ENCODE measurements at places on chromosomes 4 and X.

GRCh38 chrX:133307094-133307493 is 88.9 kb upstream of the TFDP3 start:
- no peak for DNase-seq

DNA sequence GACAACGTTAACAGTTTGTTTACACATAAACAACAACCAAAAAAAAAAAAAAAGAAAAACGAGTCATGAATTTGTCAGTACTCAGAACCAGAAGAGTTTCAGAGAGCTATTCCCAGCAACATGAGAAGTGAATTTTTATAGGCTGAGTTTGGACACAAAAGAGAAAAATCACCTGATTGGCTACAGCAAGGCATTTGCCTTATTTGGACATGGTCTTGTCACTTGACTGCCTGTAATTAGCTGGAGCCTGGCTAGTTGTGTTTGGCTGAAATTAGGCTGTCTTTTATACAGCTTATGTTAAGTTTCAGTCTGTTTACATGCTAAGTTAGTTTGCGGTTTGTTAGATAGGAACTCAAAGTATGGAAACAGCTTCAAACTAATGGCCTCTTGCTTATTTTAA is 880 bp upstream of the TEX13A start:
- no peak for DNase-seq

GRCh38 chr4:19425146-19425545 is 826.6 kb upstream of the SLIT2 start:
- DNase-seq, result no peak

DNA sequence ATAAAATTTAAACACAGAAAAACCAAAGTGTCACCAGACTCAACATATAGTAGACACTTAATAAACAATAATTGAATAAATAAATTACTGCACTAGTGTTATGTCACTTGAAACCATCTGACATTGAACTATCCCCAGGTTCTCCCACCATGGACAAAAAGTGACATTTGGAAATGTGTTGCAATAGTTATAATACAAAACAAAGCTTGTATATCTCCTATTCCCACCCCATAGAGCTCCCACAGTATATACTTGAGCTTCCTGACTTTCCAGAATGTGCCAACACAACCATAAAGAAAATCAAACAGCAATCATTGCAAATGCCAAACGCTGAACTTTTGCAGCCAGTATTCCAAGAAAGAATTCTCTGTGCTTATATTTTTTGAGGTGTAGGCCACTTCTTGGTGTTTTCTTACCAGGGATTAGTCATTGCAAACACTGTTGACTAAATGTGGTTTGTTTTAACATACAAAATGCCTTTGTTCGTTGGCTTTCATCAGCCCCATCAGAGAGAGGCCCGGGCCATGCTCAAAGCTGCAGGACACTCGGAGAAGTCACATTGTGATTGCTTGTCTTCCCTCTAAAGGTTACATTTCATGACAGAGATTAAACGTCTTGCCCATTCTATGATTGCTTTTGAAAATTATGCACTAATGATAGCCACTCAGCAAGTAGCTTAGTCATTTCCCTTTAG is 33.8 kb downstream of the PPARGC1A start:
- no peak for DNase-seq

GRCh38 chr4:30950737-30951136 is 230.6 kb downstream of the PCDH7 start:
- no peak for DNase-seq

DNA sequence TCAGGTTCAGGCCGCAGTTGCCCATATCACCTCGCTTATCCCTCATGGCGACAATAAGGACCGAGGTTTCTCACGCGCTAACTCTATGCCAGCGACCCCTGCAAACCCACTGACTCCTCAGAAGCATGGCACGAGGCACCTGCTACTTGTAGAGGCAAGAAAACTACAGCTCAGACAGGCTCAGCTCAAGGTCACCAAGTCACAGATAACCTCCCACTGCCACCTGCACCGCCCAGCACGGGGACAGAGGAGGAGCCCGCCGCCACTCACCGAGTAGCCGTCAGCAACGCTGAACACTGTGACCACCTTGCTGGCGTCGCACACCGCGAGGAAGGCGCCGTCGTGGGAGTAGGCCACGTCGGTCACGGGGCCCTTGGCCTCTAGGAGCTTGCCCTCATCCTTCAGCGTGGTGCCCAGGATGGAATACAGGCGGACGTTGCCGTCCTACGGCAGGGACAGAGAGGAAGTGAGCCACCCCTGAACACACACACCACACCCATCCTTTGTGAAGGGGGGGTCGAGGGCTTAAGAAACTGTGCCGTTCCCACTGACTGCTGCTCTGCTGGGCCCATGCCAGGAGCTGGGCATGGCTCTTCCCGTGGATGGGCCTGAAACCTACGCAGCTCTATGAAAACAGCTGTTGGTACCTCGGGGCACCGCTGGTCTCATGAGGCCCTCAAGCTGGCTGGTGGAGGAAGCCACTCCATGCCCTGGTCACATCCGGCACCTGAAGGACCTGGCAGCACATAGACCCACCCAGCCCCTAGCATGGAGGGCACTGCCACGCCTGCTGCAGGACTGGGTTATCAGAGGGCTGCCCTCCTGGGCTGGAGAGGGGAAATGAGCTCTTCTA is 38.9 kb downstream of the WDR1 start:
- no peak for DNase-seq

- DNase-seq, result no peak
Measured at GRCh38 chr4:169723207-169723965, 34.4 kb downstream of the HPF1 start.

- peak; percentile 79 for DNase-seq
Measured at GRCh38 chr4:177441061-177441802, 1.0 kb downstream of the AGA start.

- DNase-seq, result no peak
Measured at GRCh38 chr4:177473991-177474390, 31.8 kb upstream of the AGA start.

DNA sequence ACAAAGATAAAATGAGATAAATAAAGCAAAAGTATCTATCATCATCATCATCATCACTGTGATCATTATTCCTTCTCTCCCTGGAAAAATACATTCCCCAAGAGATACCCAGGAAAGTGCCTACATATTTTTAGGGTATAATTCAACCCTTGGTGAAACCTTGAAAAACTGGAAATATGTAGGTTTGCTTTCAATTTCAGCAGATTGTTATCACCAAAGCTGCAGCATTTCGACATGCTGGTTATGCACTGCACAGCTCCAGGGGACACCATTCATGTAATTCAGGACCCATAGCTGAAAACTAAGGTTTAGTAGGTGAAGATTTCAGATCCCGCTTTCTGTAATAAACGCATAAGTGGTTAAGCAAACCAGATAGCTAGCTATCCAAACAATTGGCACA is 28.4 kb upstream of the FBXW7 start:
- no peak for DNase-seq

- DNase-seq, result no peak
Measured at GRCh38 chrX:14718403-14718802, 154.5 kb downstream of the FANCB start.

GRCh38 chr4:164931551-164932324 is 45.7 kb downstream of the TRIM61 start:
- DNase-seq, result no peak

DNA sequence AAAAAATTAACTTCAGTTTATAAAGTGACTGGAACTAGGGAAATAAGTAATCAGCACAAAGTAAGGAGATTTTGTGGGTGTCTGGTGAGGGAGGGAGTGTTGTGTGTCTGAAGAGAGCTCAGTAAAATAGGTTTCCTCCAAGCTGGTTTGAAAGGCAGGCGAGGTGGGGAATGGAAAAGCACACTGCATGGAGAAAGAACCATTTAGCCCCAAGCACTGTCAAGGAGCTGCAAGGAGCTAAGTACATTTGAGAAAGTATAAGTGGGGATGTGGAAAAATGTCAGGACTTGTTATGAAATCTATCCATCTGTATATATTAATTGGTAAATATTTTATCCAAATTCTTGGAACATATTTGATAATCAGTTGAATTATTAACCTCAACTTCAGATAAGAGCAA is 956 bp downstream of the C4orf51 start:
- no peak for DNase-seq

GRCh38 chr4:87079967-87080366 is 140.5 kb downstream of the KLHL8 start:
- DNase-seq, result no peak

GRCh38 chr4:186216465-186217024 is 10.8 kb upstream of the KLKB1 start:
- DNase-seq, result no peak

DNA sequence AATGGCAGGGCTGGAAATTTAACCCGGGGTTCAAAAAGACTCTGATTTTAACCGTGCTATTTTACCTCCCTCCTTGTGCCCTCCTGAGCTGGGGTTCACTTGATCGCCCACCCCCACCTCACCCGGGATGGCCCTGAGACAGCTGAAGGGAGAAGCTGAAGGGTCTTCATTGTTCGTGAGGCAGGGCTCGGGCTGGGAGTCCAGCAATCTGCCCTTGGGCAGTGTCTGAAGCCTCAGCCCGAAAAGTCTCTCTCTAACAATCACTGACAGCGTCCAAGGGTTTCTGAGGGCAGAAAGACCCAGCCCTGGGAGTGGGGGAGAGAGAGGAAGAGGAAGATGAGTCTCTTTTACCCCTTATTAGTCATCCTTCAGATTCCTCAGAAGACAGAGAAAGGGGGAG is 39.4 kb upstream of the PHOX2B start:
- no peak for DNase-seq
